Stimulated activated CD4-positive, alpha-beta T cell treated with anti-CD3 and anti-CD28 coated beads, Interleukin-1b, Interleukin-23, amount 100 ng/mL, for 24 hours (primary cell): ENCODE measurements at places on chromosomes 4 and X.

- DNase-seq = no peak
Observed at GRCh38 chrX:109879991-109880390, 122.9 kb upstream of the TMEM164 start.

- DNase-seq = no peak
Observed at GRCh38 chrX:31114858-31115257, 43.0 kb upstream of the FTHL17 start.

DNA sequence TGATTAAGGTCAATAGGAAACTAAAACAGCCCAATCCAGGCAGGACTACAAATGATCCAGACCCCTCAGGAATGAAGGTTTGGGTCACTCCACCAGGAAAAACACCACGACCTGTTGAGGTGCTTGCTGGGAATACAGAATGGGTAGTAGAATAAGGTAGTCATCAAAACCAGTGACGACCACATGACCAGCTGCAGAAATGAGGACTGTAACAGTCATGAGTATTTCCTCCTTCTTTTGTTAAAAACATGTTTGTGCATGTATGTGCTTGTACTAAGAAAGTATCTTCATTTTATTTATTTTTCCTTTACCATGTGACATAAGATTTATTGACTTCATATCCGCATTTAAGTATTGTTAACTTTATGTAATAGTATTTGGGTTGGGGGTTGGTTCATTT lies 603.5 kb upstream of the NR3C2 start:
- no peak for DNase-seq

GRCh38 chrX:46294234-46294633 lies 251.0 kb downstream of the ZNF674 start:
- DNase-seq = no peak

DNA sequence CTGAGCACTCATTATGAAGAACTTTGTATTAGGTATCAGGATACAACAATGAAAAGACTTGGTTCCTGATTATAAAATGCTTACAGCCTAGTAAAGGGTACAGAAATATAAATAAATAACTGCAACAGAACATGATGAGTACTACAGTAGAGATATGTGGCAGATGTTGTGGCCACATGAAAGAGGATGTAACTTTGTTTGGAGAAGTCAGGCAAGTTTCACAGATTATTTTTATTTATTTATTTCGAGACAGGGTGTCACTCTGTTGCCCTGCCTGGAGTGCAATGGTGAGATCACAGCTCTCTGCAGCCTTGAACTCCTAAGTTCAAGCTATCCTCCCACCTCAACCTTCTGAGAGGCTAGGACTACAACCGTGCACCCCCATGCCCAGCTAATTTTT lies 15.8 kb upstream of the UBE2K start:
- no peak for DNase-seq

GRCh38 chr4:152399246-152399645 lies 136.6 kb downstream of the FBXW7 start:
- DNase-seq = no peak

DNA sequence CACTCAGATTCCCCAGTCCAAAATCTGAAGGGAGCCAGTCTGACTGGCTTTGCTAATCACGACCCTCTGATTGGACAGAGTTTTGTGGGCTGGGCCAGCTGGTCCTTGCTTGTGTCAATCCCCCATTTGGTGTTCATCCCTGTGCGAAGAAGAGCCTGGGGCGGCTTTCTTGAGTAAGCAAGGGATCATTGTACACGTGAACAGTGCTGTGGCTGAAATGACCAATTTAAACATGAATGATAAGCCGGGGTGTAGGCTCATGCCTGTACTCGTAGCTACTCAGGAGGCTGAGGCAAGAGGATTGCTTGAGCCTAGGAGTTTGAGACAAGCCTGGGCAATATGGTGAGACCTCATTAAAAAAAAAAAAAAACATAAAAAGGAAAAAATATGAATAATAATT lies 379.1 kb downstream of the RAPGEF2 start:
- DNase-seq = no peak

- DNase-seq = no peak
Observed at GRCh38 chr4:7313347-7313811, 121.0 kb downstream of the SORCS2 start.
